ENCODE measurements at places on chromosomes 13 and 19.

DNA sequence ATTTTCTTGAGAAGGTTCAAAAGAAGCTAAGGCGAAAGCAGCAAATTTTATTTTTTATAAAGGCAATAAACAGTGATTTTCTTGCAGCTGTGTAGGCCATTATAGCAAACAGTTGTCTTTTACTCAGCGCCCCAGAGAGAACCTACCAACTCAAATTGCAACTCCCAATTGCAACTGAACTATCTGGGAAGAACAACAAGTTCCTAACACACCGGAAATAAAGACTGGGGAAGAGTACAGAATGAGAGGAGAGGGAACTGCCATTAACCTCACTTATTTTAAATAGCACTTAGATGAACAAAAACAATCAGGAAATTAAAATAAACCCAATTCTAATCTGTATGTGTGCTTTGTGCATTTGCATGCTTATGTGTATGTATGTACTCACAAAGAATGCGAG is 171.1 kb downstream of the KCTD12 start:
- DNase-seq = no peak

GRCh38 chr13:53460796-53461195 is 432.2 kb downstream of the OLFM4 start:
- no peak for DNase-seq

- DNase-seq = no peak
Observed at GRCh38 chr13:78806457-78806856, 147.5 kb upstream of the OBI1 start.

- no peak for DNase-seq
Observed at GRCh38 chr19:36101550-36102327, 9.2 kb upstream of the OVOL3 start.

DNA sequence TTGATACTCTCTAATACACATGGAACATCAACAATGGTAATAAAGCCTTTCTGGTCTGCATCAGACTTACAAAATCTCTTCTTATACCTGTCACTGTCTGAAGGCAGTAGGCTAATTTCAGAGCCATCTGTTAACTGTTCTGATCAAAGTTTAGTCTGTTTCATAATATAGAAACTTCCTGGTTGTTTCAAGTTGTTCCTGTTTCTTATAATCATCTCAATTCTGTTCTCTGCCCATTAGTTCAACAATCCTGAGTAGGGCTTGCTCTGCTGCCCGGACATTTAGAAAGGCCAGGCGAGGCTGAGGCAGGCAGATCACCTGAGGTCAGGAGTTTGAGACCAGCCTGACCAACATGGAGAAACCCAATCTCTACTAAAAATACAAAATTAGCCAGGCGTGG is 5.4 kb upstream of the ZSCAN5A start:
- DNase-seq = no peak

GRCh38 chr13:46527237-46527636 is 25.7 kb upstream of the LRCH1 start:
- no peak for DNase-seq

DNA sequence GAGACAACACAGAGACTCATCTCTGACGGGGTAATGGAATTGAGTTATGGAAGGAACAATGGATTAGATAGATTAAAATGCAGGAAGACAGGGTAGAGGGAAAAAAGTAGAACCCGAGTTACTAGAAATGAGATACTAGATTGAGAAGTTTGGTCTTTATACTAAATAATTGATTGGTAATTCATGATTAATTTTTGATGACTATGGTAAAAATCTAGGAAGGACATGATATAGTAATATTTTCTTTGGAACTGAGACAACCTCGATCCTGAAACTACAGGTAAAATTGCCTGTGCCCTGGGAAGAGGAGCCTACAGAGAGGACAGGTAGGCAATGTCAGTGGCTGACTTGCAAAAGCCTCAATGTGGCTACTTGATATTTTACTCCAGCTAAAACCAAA is 188.4 kb upstream of the GPC6 start:
- DNase-seq = no peak

- DNase-seq = no peak
Observed at GRCh38 chr13:47843005-47843404, 158.1 kb downstream of the SUCLA2 start.

GRCh38 chr13:27449081-27449603 is 1.2 kb downstream of the MTIF3 start:
- DNase-seq = no peak

DNA sequence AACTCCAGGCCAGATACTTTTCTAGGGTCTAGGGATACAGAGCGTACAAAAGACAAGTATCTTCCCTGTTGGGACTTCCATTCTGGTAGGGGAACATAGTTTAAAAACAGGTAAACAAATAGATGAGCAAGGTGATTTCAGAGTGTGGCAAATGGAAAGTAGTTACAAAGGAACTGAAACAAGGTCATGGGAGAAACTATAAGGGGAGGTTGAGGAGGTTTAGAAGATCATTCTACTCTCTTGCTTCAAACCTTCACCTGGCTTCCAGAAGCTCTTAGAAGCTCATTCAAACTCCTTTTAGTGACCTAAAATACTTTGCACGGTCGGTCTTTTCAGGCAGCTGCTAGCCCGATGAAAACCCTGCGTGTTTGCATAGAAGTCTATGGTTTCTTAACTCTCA is 9.1 kb downstream of the FFAR2 start:
- DNase-seq = no peak

DNA sequence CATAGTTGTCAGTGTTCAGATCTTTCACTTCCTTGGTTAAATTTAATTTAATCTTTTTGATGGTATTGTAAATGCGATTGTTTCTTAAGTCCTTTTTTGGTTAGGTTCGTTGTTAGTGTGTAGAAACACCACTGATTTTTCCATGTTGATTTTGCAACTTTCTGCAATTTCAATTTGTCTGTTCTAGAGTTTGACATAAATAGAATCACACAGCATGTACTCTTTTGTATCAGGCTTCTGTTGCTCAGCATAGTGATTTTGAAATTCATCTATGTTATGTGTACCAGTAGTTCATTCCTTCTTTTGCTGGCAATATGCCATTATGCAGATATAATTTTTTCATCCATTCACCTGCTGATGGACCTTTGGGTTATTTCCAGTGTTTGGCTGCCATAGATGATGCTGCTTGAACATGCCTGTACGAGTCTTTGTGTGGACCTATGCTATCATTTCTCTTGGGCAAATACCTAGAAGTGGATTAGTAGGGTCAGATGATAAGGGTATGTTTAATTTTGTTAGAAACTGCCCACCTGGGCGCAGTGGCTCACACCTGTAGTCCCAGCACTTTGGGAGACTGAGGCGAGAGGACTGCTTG is 33.1 kb downstream of the BICRA start:
- DNase-seq = no peak

DNA sequence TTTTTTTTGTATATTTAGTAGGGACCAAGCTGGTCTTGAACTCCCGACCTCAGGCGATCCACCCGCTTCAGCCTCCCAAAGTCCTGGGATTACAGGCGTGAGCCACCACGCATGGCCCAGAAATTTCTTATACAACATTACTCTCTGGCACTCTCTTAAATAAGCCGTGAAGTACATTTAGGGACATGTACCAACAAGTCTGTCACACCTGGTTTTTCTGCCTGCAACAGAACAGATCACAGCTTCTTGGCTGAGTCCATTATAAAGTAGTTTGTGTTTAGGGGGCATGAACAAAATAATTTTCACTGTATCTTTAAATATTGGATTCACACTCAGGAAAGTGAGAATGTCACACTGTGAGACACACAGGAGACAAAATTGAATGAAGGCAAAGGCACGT is 1567.3 kb downstream of the SLITRK5 start:
- DNase-seq = no peak

- no peak for DNase-seq
Observed at GRCh38 chr13:111347438-111347837, 27.0 kb downstream of the TEX29 start.

DNA sequence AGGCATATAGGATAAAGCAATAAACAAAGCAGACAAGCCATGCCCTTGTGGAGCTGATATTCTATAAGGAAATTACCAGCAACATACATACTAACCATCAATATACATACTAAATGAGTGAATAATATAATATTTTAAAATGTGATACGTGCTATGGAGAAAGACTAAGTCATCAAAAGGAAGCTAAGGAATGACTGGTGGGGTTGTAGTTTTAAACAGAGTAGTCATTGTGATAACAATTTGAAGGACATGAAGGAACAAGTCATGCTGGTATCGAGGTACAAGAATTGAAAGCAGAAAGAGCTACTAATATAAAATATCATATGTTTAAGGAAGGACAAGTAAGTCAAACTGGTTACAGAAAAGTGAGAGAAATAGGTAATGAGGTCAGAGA is 894.9 kb upstream of the PCDH9 start:
- no peak for DNase-seq

GRCh38 chr13:41562083-41562482 is 104.7 kb downstream of the RGCC start:
- no peak for DNase-seq

DNA sequence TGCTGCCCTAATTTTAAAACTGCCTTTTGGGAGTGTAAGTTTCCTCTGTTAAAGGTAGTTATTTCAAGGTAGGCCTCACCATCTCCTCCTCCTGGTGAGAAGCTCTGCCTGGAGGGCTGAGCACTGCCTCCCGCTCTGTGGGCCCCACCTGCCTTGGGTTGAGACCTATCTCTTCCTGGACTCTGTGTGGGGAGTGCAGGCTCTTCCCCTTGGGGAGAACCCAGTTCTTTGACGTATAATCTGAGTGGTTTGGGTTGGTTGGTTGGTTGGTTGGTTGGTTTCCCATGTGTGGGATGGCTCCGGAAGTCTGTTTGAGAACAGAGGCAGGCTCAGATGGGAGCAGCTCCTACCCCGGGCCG is 39.1 kb downstream of the ACTN4 start:
- no peak for DNase-seq

- DNase-seq = no peak
Observed at GRCh38 chr13:86569974-86570373, 770.8 kb upstream of the SLITRK6 start.

- no peak for DNase-seq
Observed at GRCh38 chr19:32874605-32875004, 5.0 kb upstream of the SLC7A9 start.

DNA sequence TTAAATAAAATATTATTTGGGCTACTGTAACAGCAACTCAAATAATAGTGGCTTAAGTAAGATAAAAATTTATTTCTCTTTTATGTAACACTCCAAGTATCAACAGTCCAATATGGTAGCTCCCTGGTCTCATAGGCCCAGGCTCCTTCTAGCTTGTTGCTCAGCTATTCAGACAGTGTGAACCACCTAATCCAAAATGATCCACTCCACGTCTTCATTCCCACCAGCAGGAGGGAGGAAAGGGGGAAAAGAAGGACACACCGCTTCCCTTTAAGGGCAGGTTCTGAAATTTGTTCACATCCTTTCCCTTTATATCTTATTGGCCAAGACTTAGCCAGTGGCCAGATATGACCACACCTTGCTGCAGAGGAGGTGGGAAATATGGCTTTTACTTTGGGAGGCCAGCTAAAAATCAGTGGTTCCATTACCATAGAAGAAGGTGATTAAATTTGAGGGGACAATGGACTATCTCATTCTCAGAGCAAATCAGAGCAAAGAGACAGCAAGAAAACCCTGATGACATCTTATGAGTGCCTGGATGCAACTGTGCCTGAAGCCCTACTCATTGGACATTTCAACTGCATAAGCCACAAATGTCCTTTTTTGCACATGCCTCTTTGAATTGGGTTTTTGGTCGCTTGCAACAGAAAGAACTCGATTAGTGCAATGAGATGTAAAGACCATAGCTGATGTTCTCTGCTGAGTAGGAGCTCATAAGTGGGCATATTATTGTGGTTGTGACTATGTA is 7.0 kb upstream of the EPOR start:
- DNase-seq = no peak

- peak; percentile 25 for DNase-seq
Observed at GRCh38 chr13:38686577-38687245, at the start of gene FREM2. Gene FREM2 (plus strand): TSS chr13:38687077. CDS start chr13:38687345, 268 bp downstream.

DNA sequence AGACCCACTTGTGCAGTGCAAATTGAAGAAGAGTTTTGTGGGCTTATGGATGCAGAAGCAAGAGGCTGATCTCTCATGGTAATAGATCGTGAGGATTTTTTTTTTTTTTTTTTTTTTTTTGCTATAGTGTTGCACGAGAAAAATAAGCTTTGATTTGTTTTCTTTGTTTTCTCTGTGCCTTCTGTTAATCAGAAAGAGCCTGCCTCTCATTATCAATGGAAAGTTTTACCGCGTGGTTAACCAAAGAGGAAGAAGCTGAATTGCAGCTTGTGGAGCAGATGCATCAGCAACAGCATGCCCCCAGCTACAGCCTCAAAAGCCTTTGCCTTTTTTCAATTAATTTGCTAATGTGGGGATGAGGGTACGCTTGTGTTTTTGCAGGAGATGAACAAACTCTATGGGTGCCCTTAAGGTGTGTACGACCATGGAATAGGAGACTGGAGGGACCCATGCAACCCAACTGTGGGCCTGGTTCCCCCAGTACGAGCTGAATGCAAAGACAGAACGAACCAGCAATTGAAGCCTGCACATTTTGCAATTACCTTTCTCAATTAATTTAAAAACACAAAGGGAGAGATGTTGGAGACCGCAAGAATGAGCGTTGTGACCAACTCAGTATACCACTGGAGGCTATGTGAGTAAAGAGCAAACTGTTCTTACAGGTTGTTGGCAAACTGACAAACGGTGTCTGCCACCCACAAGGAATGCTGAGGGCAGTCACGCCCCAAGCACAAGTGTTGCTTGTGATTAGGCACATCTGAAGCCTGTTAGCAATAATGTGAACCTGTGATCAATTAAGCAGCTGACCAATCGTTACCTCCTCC is 58.6 kb upstream of the SPRY2 start:
- DNase-seq = no peak

DNA sequence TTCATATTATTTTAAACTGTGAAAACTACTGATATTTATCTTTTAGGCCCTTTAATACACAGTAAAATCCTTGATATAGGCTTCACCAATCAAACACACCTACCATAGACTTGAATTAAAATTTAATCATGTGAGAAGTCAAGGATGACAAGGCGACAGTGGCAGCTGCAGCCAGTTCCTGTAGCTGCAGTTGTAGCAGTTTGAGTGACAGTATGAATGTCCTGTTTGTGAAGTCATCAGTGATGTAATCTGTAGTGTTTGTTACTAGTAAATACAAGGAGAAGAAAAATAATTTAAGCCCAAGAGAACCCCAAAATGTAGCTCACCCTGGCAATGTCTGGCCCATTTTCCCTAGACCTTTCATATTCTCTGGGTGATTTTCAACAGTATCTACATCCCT is 897.0 kb downstream of the SLITRK6 start:
- DNase-seq = no peak

DNA sequence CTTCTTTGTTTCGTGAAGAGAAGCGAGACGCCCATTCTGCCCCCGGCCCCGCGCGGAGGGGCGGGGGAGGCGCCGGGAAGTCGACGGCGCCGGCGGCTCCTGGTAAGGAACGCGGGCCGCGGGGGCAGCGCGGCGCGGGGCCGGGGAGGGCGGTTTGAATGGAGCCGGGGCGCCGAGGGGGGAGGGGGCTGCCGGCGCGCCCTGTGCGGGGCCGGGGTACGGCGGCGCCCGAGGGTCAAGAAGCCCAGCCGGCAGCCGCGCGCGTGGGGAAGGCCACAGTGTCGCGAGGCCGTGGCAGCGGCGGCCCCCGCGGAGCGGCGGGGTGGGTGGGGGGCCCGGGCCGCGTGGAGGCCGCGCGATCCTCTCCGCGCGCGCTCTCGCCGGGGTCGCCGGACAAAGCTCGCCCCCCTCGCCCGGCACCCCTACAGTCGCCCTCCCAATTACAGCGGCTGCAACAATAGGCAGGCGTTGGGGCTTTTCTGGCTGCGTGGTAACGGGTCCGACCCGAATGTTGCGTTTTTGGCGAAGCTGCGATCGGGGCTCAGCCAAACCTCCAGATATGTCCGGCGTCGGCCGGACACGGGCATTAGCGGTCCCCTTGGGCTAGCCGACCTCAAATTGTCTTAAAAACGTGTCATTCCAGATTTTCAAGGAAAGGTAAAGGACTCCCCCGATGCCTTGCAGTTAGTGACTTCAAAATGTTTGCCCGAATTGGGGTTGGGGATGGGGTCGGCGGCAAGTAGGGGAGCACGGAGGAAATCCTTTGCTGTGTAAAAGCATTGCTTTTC is 437 bp downstream of the SMARCA4 start:
- DNase-seq = peak; percentile 30
